ENCODE measurements at places on chromosomes 1 and 21.

DNA sequence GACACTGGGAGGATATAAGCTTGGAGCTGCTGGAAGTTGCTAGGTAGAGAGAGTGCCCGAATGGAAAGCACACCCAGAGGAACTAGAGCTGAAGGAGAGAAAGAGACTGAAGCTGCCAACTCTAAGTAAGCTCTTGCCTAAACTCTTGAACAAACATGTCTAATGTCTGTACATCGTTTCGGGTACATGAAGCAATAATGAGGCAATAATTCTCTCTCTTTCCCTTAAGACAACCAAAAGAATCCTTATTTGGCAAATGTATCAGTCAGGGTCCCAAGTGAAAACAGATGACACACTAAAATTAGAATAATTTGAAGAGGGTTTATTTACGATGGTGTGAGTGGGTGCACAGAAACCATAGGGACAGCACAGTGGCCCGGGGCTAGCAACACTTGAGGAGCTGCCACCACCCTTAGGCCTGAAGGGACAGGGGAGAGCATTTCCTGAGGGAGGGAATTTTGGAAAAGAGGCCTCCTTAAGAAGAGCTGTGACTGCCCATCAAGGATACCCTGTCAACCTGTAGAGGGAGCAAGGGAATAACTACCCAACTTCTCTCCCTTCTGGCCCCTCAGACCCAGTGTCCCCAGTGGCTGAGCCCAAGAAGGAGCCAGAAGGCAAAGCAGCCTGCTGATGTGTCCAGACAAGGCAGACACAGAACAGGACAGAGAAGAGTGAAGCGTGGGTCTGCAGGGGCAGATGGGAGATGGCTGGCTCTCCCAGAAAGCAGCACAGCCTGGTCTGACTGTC lies 36.1 kb upstream of the KHDRBS1 start:
- peak; percentile 64 for DNase-seq

DNA sequence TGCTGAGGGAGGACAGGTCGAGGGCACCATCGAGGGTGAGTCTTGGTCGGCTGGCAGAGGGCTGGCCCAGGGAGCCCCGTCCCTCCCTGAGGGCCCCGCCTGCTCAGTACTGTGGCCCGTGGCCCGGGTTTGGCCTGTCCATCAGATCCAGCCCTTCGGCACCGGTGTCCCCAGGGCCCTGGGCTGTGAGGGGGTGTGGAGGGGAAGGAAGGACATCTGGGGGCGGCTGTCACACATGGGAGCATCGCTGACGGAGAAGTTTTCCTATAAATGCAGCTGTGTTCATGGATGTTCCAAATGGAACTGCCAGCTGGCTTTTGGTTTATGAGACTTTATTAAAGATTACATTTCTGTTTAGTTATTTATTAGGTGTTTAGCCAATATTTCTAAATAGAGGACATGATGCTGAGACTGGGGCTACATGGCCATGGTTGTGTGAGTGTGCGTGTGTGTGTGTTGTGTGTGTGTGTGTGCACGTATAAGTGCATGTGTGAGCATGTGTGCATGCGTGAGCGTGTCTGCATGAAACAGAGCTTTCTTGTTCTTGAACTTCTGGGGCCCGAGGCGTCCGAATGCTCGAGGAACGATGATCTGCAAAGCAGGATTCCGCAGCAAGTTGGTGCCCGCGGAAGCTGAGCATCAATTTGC lies 54.3 kb downstream of the SLX9 start:
- DNase-seq, result no peak

DNA sequence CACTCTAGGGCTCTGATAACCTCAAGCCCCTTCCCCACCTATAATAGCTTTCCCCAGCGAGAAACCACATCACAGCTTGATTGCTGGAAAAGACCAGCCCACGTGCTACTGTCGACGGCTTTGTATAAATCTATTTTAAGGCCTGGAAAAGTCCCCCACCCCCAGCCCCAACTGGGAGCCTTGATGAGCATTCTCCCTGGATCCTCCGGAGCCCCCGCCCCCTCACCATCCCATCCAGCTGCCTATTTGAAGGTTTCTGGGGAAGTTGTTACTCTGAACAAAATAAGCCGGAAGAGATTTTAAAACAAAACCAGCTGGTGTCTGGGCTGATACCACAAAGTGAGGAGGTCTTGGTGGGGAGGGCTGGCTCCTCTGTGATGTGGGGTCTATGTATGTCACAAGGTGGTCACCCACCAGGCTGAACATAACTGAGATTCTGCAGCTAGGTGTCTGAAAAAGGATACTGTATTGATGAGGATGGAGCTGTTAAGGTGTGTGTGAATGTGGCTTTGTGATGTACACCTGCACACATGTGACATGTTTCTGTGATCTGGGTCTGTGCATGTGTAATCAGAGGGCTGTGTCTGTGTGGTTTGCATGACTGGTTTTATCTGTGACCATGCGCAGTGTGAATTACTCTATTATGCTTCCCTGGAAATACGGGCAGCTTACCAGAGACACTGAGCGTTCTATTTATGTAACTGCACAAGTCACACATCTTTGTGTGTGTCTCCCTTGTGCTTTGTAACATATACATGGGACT lies 25.0 kb downstream of the RIMS3 start:
- DNase-seq, result no peak

GRCh38 chr1:221708076-221708571 lies 33.8 kb downstream of the DUSP10 start:
- DNase-seq, result peak; percentile 90

GRCh38 chr1:222167111-222167510 lies 380.8 kb downstream of the HHIPL2 start:
- peak; percentile 6 for DNase-seq

DNA sequence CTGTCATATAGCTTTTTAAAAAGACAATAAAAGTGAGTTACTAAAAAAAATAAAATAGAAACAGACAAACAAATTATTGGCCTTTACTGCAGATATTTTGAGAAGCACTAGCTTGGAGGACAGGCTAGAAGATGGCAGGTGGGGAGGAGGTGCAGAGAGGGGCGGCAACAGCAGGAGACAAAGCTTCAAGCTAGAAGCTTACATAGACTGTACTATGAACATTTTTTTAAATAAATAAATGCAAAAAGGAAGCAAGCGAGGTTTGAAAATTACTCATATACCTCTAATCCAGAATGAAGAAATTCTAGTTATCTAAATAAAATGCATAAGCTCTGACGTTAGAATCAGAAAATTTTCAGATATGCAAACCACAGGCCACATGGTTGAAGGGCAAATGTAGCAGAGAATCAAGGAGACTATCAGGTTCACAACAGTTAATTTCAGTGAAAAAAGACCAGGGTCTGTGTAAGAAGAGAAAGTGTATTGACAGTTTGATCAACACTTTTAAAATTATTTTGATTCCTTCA lies 54.9 kb downstream of the NRIP1 start:
- no peak for DNase-seq

GRCh38 chr1:203090421-203091198 lies 4.8 kb upstream of the MYOG start:
- DNase-seq, result no peak

DNA sequence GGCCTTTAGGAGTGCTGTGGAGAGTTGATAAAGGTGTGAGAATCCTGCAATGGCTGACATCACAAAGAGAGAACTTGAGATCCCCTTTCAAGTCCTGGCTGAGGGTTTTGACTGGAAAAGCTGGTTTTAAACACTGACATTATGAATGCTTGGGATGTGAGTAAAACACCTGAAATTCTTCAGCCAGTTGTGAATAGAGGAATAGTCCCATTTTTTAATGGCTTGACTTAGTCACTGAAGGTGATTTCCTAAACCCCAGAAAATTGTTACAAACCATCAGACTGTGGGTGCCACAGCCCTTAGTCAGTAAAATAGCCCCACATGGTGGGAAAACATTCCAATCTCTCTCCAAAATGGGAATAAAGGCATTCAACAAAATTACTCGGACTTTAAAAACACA lies 107.7 kb upstream of the LMO4 start:
- DNase-seq, result no peak

DNA sequence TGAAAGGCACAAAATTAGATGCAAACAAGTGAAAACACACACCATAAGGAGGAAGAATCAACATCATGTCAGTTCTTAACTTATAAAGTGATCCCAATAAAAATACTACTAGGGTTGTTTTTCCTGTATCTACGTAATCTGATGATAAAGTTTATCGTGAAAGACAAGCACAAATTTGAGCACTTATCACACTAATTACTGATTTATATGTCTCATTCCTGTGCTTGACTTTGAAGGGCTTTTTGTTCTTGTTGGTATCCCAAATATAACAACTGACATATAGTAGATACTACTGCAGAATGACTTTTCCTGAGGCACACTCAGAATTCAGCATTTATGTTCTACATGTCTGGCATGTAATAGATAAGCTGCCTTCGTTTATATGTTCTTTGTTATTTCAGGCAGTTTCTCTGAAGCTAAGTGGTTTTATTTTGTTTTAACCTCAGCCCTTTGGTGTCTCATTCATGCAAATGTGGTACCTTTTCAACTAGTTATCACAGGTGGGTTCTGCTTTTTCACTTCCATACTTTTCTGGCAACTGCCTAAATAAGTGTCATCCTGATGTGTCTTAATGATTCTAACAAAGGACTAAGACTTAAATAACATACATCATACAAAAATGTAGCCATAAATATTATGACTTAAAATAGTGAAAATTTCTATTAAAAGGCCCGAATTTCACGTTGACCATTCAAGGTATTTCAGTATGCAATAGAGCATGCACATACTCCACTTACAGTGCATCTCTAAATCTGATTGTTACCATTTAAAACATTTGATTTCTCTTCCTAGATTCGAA lies 73.2 kb downstream of the LRRC8C start:
- no peak for DNase-seq

DNA sequence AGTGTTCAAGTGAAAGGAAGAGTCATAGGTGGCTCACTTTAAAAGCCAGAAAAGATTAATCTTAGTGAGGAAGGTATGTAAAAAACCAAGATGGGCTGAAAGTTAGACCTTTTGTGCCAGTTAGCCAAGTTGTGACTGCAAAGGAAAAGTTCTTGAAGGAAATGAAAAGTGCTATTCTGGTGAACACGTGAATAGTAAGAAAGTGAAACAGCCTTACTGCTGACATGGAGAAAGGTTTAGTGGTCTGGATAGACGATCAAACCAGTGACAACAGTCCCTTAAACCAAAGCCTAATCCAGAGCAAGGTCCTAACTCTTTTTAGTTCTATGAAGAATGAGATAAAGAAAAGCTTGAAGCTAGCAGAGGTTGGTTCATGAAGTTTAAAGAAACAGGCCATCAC lies 106.4 kb downstream of the CTH start:
- no peak for DNase-seq

GRCh38 chr1:222087221-222087920 lies 345.5 kb upstream of the DUSP10 start:
- no peak for DNase-seq

DNA sequence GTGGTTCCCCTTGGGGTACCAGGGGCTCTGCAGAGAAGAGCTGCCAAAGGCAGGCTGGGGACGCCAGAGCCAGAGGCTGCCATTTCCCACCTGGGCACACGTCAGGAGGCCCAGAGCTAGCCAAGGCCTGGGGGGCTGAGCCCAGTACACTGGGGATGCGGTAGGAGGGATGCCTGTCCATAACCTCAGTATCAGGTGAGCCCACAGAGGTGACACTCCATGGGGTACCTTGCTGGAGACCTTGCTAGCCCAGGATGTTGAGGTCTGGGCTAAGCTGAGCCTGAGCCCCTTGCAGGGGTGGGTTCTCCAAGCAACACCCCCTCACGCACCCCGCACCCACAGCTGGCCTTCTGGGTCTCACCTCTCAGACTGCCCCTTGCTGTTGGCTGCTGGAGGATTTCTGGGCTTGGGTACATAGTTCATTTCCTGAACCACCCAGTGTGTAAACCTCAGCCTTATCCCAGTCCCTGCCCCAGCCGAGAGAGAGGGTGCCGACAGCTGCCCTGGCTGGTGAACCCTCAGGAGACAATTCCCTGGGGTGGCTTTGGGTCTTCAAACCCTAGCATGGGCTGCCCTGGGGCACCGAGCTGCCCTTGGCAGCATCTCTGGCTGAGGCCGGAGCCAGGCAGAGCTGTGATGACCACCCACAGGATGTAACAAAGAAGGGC lies 92.5 kb upstream of the VAMP3 start:
- no peak for DNase-seq

DNA sequence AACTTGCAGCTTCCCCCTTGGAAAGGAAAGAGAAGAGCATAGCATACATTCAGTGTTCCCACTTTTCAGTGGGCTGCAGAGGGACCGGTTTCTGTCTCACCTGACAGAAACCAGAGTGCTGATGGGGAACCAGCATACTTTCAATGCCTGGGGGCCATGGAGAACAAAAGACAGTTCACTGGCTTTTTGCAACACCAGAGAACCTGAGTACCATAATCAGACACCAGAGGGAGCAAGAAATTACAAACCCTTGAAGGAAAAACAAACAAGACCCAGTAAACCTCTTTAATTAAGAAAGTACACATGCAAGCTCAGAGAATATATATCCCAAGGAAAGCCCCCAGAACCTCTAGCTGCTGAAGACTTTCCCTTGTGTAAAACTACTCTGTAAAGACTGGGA lies 51.1 kb downstream of the CSMD2 start:
- DNase-seq, result no peak

- DNase-seq, result no peak
Observed at GRCh38 chr1:39113109-39113743, 87.1 kb downstream of the NDUFS5 start.

DNA sequence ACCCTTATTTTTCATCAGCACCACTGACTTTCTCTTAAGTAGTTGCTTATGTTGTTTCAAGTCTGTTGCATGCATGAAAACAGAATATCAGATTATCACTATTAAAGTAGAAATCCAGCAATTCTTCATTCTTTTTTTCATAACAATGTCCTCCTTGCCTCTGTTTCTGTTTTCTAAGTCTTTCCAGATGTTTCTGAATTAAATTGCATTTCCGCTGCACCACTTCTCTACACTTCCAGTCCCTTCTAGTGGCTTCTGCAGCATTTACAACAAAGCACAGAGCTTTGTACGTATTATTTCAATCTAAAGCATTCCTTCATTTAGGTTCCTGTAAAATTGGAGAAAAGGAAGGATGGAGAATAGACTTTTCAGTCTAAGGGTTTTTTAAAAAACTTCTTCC lies 42.4 kb downstream of the PATJ start:
- DNase-seq, result no peak

DNA sequence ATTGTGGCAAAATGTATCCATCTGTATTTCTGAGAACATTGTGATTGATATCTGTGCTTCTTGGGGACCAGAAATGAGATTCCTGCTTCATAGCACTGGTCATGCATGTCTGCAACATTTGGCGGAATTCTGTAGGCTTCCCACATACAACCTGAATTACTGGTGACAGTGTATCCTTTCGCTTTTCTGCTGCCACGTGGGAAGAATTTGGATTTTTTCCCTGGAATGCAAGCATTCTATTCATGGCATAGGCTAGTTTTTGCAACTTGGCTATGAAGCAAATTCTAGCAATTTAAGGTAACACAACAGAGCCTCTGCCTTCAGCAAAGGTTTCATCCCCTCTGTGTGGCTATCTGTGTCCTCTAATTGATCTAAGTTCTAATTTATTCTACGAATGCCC lies 85.9 kb downstream of the BCAR3 start:
- DNase-seq, result no peak

DNA sequence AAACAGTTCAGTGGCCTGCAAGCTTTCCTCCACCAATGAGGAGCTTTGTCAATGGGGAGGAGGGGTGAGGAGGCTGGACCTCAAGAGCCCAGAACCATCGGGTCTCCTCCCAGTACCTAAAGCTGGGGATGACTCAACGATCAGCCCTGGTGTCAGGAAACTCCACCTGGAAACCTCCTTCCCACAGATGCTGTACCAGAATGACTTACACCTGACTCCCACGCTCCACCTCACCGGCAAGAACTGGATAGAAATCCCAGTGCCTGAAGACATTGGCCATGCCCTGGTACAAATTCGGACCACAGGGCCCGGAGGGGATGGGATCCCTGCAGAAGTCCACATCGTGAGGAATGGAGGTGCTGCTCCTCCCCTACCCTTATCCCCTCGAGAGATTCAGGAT lies 11.4 kb downstream of the TMEM81 start:
- DNase-seq, result no peak

Measured in SK-N-DZ (cell line).